ENCODE measurements at places on chromosomes 2 and 18.

GRCh38 chr2:30270166-30270565, 38.8 kb downstream of the LBH start:
- DNase-seq = no peak

- no peak for DNase-seq
Observed at GRCh38 chr2:101961338-101962191, 30.2 kb upstream of the IL1R2 start.

DNA sequence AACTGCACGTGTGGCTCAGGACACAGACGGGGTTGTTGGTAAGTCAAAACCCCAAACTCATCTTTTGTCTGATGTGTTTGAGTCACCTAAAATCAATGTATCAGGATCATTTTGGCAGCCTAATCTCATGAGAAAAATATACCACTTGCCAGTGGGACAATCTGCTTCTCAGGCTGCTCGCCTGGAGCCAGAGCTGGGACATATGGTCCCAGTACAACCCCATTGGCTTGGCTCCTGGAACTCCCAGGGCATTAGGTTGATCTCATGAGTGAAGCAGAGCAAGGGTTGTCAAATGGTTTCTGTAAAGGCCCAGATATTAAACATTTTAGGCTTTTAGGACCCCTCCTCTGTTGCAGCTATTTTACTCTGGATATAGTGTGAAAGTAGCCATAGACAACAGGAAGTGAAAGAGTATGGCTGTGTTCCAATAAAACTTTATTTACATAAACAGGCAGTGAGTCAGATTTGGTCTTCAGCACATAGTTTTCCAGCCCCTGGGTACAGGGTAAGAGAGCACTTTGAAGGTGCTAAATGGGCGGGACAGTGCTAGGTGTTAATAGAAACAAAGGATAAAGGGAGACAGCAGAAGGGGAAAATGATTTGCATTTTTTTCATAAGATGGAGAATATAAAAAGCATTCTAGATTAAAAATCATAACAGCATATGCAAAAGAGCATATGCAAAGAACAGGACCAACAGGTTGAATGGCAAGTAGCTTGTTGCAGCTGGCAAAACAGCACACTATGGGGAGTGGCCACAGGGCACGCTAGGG, 290.8 kb downstream of the KCNS3 start:
- no peak for DNase-seq

DNA sequence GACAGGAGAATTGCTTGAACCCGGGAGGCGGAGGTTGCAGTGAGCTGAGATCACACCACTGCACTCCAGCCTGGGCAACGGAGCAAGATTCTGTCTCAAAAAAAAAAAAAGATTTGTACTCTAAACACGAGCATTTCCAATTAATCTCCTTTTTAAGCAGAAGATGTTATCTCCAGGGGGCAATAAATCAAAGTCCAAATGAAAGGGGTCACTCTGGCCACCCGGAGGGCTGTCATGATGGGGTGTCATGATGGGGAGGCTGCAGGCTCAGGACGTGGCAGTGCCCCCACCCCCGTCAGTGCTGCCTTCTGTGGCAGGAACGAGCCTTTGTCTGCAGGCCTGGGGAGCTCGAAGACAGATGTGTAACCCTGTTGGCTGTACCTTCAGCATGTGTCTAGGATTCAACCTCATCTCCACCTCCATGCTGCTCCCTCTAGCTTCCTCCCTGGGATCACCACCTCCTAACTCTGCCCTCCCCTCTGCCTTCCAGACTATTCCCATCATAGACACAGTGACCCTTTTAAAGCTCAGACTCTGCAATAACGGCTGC, 76.9 kb upstream of the YWHAQ start:
- no peak for DNase-seq

GRCh38 chr2:75464348-75464946, 96.3 kb downstream of the EVA1A start:
- DNase-seq = no peak

GRCh38 chr2:37365669-37366068, 21.2 kb downstream of the QPCT start:
- no peak for DNase-seq

DNA sequence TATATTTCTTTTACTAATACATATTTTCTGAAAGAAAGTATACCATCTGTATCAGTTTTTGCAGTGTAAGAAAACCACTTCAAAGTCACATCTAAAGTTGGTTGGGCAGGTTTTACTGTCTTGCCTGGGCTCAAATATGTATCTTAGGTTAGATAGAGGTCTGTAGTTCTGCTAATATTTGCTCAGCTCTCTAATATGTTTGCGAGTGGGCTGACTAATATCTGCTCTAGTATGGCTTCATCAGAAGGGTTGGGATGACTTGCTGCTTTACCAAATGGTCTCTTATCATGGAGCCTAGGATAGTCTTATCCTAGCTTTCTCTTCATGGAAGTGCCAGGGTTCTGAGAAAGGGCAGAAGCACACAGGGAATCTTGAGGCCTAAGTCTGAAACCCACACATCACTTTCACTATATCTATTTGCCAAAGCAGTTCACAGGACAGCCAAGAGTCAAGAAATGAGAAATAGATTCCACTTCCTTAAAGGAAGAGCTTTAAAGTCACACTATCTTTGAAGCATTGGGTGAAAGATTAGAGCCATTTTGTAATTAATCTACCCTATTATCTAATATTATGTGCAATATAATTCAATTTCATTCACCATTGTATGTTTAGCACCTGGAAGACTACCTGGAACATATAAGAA, 610.0 kb downstream of the KCNJ3 start:
- DNase-seq = no peak

GRCh38 chr2:110790907-110791306, 58.5 kb downstream of the ACOXL start:
- DNase-seq = no peak

DNA sequence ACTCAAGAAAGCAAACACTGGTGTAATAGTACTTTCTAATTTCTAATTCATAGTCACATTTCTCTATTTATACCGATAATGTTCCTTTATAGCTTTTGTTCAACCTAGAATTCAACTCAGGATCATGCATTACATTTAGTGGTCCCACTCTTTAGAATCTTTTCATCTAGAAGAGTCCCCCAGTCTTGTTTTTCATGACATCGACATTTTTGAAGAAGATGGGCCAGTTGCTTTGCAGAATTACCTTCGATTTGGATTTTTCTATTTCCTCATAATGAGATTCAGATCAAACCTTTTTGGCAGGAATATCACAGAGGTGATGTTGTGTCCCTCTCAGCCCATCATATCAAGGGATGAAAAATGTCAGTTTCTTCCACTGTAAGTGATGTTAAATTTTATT, 35.3 kb downstream of the KIAA2012 start:
- DNase-seq = no peak

- DNase-seq = no peak
Observed at GRCh38 chr2:69065735-69066336, 52.9 kb downstream of the ANTXR1 start.

- no peak for DNase-seq
Observed at GRCh38 chr2:20334605-20335203, 15.9 kb downstream of the PUM2 start.

- DNase-seq = no peak
Observed at GRCh38 chr18:45553723-45554388, 61.4 kb upstream of the SLC14A2 start.

DNA sequence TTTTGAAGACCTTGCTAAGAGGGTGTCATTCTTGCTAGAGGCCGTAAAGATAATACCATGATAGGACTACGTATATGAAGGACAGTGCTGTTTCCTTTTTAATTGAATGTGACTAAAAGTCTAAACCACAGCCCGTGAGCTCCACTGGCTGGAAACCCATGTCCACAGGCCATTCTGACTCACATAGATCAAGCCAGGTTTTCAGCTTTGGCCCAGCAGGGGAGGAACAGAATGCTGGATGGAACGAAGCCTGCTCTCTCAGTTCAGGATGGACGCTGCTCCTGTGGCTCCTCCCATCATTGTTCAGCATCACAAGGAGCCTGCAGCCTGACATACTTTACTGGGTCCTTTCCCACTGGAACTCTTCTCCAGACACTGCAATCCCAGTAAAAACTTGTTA, 47.6 kb downstream of the ALPK2 start:
- DNase-seq = no peak

GRCh38 chr2:153004627-153005026, 286.2 kb downstream of the ARL6IP6 start:
- DNase-seq = no peak

DNA sequence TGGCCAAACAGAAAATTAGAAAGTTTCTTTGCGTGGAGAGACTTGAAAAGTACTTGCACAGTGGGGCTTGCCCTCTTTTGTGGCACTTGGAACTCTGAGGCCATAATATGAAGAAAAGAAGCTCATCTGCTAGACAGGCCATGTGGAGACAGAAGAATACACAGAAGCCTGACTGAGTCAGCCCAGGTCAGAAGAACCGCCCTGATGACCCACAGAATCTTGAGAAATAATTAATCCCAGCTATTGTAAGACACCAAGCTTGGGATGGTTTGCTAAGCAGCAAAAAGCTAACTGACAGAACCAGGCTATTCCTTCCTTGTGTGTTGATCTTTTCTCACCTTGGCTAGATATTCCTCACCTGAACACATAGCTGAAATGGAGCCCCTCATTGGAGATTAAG, 33.7 kb downstream of the G6PC2 start:
- DNase-seq = no peak

DNA sequence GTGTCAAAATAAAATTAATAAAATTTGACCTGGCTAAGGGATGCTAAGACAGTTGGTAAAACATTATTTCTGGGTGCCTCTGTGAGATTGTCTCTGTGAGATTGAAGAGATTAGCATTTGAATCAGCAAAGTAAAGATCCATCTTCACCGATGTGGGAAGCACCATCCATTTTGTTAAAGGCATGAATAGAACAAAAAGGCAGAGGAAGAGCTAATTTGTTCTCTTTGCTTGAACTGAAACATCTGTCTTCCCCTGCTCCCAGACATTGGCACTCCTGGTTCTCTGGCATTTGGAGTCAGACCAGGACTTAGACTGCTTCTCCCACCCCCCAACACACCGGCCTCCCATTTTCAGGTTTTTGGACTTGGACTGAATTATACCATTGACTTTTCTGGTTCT, 603.8 kb upstream of the LINC00305 start:
- no peak for DNase-seq
